ENCODE measurements at places on chromosomes 5 and 9.

GRCh38 chr9:132401824-132402223 is 4.8 kb downstream of the TTF1 start:
- no peak for DNase-seq

DNA sequence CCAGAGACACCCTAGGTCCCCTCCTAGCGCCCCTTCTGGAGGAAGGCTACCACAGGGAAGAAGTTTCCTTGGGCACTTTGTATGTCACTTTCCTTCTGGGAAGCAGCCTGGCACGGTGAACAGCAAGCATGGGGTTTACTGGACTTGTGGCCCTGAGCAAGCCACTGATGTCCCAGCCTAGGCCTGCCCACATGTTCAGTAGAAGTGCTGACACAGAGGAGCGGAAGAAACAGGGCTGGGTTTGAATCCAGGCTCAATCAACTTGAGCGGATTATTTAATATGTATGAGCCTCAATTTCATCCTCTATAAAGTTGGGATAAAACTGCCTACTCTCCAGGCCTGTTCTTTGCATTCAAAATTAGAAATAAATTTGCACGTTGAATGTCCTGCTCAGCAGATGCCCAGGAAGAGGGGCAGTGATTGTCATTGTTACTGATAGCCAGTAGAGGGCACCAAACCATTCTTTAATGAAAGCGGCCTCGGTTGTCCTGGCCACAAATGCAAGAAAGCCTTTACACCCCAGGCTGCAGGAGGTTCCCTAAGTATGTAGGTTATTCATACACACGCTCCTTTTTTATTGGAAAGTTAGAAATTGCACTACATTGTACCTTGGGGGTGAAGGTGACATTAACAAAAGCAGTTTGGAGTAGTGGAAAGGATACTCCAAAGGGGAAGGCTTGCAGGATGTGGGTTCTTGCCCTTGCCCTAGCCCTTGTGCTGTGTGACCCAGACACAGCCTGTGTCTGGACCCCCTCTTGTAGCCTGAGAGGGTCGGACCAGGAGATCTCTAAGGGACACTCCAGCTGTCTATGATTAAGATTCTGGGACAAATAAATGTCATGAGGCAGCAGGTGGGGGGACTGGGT is 13.4 kb upstream of the XPA start:
- peak; percentile 81 for DNase-seq

- no peak for DNase-seq
Measured at GRCh38 chr5:174542471-174542870, 181.9 kb upstream of the MSX2 start.

DNA sequence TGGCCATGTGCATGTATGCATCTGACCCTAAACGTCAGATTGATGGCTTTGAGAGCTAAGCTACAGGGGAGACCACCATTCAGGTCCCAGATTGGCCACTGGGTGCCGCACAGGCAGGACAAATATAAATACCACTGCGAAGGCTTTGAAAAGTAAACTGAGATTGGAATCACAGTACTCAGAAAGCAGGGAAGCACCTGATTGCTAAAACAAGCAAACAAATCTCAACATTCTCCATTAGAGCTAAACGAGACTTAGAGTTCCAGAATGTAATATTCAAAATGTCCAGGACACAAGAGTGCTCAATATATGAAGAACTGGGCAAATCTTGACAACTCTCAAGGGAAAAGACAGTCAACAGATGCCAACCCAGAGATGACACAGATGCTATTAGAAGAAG is 61.0 kb upstream of the GFPT2 start:
- DNase-seq = no peak

GRCh38 chr5:31104775-31105174 is 88.7 kb upstream of the CDH6 start:
- DNase-seq = no peak

DNA sequence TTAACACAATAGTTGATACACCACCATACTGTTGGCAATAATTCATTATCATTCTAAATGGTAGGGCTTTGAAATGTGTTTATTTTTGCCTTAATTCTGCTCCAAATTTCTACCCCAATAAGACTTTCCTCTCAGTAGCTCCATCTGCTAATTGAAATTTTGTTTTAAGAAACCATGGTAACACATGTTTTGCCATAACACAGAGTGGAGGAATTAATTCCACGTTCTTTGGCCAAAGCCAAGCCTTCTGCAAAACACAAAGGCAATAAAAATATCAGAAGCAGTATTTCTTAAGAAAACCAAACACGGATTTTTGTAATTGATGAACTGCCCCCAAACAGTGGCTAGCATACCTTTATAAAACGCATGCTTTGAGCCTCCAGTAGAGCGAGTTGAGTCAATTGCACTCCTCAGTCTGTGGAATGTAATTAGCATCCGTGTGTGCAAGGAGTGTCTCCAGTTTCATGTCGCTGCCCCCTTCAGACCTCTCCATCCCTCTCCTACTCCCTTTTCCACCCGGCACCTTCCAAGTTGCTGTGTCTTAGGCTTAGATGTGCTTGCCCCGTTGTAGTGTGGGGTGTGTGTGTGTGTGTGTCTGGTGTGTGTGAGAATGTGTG is 58.2 kb upstream of the CKS2 start:
- DNase-seq = no peak

DNA sequence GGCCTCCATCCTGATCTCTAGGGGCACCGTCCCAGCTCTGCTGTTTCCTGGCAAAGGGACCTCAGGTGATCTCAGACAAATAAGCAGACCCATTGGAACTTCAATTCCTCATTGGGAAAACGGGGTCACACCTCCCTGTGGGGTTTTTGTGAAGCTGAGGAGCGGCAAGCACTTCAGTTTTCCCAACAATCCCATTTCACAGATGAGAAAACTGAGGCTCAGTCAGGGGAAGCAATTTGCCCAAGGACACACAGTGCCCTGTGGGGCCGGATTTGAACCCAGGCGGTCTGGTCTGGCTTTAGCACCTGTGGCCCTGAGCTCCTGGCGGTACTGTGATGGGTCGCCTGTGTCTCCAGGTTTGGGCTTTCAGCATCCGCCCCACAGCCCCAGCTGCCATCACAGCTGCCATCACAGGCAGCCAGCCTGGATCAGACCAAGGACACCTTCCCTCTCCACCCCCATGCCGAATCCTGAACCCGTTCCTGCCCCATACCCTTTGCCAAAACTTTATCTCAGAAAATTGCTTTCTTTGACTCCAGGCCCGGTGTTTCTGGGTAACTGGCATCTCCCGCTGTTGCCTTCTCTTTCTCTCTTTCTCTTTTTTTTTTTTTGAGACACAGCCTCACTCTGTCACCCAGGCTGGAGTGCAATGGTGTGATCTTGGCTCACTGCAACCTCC is 26.4 kb downstream of the NCS1 start:
- no peak for DNase-seq

DNA sequence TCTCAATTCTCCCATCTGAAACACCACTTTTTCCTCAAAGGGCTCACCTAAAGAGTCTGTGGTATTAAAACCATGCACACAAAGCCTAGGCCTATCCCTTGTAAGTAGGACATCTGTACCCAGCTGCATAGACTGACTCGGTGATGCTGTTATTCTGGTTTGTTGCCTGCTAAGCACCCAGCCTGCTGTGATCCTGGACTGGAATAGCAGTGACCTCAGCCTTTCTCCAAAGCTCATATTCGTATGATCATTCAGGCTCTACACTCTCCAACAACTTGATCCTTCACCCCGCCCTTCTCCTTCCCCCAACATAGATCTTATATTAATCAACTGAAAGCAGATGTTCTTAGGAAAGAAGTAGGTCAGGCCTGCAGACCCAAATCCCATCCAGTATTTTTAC is 81.4 kb upstream of the WWC1 start:
- no peak for DNase-seq

- no peak for DNase-seq
Measured at GRCh38 chr5:103929338-103930013, 366.9 kb upstream of the NUDT12 start.

- no peak for DNase-seq
Measured at GRCh38 chr5:16901021-16901644, 35.0 kb downstream of the MYO10 start.

- peak; percentile 68 for DNase-seq
Measured at GRCh38 chr9:121213136-121213806, 11.6 kb upstream of the RAB14 start.

GRCh38 chr9:76691517-76692313 is 72.5 kb upstream of the PCA3 start:
- no peak for DNase-seq

GRCh38 chr9:35611230-35611797 is 6.3 kb downstream of the TESK1 start:
- no peak for DNase-seq

- DNase-seq = no peak
Measured at GRCh38 chr9:125989090-125989501, 241.9 kb downstream of the PBX3 start.

GRCh38 chr5:150065346-150065745 is 21.0 kb downstream of the CSF1R start:
- DNase-seq = no peak

DNA sequence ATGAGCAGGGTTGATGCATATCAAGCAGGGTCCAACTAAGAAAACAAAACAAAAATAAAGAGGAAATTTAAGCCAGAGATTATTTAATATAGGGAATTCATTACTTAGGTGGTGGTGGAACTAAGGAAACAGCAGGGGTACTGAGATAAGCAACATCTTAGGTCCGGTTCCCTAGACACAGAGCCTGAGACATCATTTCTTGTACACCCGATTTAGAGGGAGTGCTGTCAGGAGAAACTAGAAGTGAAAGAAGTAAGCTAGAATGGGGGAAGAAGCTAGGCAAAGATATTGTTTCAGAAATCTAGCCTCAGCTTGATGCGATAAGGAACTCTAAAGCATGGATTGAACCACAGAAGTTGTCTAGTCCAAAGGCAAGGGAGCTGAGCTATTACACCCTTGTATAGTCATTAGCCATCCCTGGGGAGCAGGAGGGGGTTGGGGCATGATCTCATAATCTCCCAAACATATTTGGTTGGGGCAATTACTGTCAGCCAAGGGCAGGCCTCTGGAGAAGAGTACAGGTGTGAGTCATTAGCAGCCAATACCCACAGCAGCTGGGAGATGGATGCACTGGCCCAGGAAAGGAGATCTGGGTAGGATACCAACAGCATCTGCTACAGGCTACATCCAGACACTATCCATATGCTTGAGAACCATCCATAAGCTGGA is 194.5 kb downstream of the ARL15 start:
- no peak for DNase-seq
